ENCODE measurements at places on chromosomes 5 and 9.

GRCh38 chr9:33374190-33374589 is 28.2 kb downstream of the AQP7 start:
- DNase-seq = no peak

- no peak for DNase-seq
Observed at GRCh38 chr9:73869264-73869663, 627.9 kb upstream of the RORB start.

- no peak for DNase-seq
Observed at GRCh38 chr9:6938447-6938846, 180.7 kb downstream of the KDM4C start.

GRCh38 chr5:317086-317811 is 4.3 kb upstream of the AHRR start:
- DNase-seq = peak; percentile 48

GRCh38 chr5:175321927-175322532 is 122.0 kb downstream of the DRD1 start:
- no peak for DNase-seq
